HFFc6 (cell line): ENCODE measurements at places on chromosomes 5 and 9.

GRCh38 chr9:137198902-137199283 lies 1.6 kb downstream of the TPRN start:
- no peak for DNase-seq

- no peak for DNase-seq
Observed at GRCh38 chr5:54717459-54717858, 199.9 kb downstream of the SNX18 start.

- no peak for DNase-seq
Observed at GRCh38 chr5:76527685-76528161, 95.5 kb downstream of the F2RL2 start.

DNA sequence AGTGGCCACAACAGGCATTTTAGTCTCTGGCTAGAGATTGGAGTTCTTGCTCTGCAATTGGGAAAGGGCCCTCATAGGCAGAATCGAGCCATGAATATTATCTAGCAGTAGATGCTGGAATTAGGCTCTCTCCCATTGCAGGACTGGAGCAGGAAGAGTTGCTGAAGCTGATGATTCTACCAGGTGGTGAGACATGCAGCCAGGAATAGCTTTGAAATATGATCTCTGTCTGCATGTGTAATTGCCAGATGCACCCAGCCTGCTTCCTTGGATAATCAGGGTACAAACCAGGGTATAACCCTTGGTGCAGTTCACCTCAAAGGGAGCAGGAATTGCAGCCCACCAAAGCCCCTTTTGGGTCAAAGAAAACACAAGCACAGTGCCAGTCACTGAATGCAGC lies 211.4 kb upstream of the FTMT start:
- DNase-seq, result no peak

DNA sequence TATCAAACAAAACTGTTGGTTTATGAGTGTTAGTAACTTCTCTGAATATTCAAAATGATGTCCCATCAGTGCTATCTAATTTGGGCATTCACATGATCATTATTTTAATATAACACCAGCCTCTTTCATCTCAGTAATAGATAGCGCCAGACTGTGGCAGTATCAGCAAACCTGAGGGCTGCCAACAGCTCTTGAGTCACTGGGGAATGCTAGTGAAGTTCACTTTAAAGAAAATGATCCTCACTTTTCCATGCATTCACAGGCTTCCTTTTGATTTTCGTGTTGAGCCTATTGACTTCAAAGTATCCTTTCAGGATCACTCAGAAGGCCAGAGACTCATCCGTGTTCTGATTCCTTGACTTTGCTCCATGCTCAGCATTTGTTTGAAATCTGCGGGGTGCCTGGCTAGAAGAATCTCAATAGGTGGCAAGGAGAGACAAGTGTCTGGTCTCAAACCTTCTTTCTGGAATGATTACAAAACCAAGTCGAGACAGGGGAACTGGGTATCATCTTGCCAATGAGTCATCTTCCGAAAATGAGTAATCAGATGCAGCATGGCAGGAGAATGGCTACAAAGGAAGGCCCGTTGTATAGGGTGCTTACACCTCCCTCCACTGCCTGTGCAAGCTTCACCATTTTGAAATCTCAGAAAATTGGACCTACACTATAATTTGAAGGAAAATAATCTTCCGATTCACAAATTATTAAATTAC lies 509.1 kb downstream of the RASEF start:
- DNase-seq, result no peak

- DNase-seq, result no peak
Observed at GRCh38 chr9:123541411-123541810, 185.4 kb downstream of the CRB2 start.

- no peak for DNase-seq
Observed at GRCh38 chr9:95024097-95024671, 293.3 kb downstream of the FANCC start.

DNA sequence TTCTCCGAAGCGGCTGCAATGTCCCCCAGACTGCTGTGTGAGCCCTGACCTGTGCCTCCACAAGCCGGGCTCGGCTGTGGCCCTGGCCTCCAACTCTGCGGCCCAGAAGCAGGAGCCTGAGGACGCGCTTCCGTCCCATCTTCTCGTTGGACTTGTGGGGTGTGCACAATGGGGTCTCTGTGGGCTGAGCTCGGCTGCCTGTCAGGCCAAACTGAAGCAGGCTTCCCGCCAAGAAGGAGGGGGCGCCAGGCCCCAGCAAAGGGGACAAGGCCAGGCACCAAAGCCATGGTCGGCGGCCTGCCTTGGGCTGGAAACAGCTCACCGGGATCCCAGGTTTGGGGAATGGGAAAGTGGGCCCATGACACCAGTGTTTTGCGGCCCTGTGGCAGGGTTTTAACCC lies 4.1 kb downstream of the NOTCH1 start:
- DNase-seq, result no peak

- DNase-seq, result no peak
Observed at GRCh38 chr5:179238628-179238970, 106.7 kb downstream of the ADAMTS2 start.

DNA sequence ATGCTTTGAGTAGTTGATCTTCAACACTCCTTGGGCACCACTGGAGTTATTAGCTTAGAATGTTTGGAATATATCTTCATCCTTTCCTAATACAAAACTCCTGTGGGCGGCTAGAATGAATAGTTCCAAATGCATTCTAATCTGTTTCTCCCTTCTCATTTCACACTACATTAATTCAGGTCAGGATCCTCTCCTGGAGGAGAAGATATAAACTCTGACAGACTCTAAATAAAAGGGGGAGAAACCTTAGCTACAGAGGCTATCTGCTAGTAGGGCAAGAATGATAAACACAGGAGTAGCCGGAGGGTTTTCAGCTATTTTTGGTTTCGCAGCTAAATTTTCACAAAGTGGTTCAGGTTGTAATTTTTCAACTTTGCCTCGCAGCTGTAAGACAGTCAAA lies 45.2 kb upstream of the FAM240B start:
- DNase-seq, result no peak

DNA sequence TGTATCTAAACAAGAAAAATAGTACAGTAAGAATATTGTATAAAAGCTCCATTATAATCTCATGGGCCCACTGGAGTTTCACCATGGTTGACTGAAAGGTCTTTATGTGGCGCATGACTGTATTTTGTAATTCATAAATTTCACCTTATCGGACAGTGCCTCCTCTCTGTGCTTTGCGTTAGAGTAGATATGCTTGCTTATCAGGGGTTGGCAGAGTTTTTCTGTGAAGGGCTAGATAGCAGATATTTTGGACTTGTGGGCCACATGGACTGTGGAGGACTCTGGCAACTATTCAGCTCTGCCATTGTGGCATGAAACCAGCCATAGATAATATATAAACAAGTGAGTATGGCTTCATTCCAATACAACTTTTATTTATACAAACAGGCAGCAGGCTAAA lies 23.2 kb downstream of the GAPVD1 start:
- DNase-seq, result no peak

DNA sequence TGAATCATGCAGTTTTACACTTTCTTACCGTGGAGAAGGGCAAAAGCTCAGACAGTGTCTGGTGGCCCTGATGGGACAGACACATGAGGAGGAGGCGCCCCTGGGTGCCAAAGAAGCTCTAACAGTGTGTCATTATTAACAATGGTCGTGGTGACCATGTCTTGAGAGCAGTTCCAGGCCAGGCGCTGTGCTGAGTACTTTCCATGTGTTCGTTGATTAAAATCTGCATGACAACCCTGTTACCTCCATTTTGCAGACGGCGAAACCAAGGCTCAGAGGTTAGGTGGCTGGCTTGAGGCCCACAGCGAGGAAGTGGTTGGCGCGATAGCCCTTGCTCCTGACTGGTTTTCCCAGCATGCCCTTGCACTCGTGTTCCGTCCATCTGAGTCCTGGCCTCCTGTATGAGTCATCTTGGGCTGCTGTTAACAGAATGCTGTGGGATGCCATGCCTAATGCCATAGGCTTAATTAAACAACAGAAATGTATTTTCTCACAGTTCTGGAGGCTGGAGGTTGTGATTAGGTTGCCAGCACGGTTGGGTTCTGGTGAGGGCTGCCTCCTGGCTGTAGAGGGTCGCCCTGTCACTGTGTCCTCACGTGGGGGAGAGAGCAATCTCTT lies 92.0 kb downstream of the AMBP start:
- peak; percentile 12 for DNase-seq

- no peak for DNase-seq
Observed at GRCh38 chr5:53893626-53894025, 333.2 kb downstream of the NDUFS4 start.

- no peak for DNase-seq
Observed at GRCh38 chr5:179608131-179608581, 15.3 kb downstream of the HNRNPH1 start.

DNA sequence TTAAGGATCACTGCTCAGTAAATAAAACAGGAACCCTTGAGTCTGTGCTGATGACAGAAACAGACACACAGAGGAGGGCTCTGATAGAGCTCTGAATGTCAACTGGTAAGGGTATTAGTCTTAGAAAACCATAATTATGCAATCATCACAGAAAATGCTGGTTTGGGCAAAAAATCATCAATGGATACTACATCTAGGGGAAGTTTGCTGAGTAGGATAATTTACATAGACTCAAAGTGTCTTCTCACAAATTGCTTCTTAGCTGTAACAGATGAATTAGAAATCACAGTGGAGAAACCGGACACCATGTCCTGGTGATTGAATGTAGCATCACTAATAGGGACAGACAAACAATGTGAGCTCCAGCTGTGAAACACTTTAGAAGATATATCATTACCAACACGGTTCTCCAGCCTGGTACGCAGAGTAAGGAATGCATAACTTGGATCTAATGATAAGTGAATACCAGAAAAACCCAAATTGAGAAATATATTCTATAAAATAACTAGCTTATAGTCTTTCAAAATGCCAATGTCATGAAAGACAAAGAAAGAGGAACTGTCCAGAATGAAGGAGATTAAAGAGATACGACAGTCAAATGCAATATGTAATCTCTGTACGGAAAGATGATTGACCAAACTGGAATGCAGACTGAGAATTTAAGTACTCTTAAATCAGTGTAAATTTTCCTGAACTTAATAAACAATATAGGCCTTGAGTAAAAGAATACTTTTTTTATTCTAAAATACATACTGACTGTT lies 17.3 kb downstream of the CHD1 start:
- no peak for DNase-seq

DNA sequence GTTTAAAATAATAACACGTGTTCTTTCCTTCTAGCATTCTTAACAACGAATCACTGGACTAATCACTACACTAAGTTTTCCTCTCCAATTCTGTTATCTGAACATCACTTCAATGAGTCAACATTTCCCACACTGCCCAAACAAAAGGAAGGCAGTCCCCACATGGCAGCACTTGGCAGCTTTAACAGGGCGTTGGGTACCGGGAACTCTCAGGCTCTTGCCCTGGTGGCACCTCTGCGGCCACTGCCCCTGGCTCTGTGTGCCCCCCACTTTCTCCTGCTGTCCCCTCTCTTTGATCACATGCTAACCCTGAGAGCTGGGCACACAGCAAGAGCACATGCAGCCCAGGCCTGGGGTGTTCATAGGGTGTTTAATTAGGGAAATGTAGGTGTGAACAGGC lies 15.7 kb downstream of the SLC6A3 start:
- DNase-seq, result no peak

- DNase-seq, result no peak
Observed at GRCh38 chr5:145124806-145125205, 710.3 kb downstream of the PRELID2 start.

GRCh38 chr5:135356522-135357318 lies 42.3 kb downstream of the MACROH2A1 start:
- DNase-seq, result peak; percentile 78

- DNase-seq, result no peak
Observed at GRCh38 chr5:6397536-6398269, 19.4 kb upstream of the MED10 start.

- no peak for DNase-seq
Observed at GRCh38 chr9:90449213-90449925, 193.3 kb downstream of the DIRAS2 start.

DNA sequence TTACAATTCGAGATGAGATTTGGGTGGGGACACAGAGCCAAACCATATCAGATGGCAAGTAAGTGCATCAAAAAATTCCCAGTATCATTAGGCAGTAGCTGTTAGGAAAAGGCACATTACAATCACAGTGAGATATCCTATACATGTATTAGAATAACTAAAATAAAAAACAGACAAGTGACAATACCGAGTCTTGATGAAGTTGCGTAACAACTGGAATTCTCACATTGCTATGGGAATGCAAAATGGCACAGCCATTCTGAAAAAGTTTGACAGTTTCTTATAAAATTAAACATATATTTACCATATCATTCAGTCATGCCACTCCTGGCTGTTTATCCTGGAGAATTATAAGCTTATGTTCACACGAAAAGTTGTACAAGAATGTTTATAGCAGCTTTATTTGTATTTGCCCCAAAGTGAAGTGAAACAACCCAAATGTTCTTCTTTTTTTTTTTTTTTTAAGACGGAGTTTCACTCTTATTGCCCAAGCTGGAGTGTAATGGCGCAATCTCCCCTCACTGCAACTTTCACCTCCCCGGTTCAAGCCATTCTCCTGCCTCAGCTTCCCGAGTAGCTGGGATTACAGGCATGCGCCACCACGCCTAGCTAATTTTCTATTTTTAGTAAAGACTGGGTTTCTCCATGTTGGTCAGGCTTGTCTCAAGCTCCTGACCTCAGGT lies 93.1 kb upstream of the TLE1 start:
- DNase-seq, result no peak

DNA sequence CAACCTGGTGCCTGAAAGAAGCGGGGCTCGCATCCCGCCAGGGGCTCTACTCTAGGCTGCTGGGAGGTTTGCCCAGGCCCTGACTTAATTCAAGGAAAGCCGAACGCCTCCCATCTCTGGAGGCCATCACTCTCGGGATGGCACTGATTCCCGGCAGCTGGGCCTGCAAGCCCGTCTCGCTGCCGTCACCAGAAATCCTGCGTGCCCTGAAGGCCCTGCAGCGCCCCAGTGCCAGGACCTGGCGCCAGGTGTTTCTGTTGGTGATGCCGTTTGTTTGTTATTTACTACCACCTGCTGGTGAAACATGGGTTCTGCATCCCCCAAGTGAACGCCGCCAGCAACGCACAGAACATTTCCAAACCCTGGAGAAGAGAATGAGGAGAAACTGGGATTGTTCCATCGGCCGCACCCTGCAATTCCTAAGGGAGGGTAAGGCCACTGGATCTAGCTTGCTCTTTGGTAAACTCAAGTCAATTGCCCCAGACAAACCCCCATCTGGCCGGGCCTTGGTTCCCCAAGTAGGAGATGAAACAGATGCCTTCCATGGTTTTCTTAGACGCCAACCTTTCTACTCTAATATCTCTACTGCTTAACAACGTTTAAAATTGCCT lies 77.9 kb downstream of the AK8 start:
- peak; percentile 72 for DNase-seq

GRCh38 chr9:86645303-86645702 lies 291.1 kb upstream of the TUT7 start:
- DNase-seq, result no peak

DNA sequence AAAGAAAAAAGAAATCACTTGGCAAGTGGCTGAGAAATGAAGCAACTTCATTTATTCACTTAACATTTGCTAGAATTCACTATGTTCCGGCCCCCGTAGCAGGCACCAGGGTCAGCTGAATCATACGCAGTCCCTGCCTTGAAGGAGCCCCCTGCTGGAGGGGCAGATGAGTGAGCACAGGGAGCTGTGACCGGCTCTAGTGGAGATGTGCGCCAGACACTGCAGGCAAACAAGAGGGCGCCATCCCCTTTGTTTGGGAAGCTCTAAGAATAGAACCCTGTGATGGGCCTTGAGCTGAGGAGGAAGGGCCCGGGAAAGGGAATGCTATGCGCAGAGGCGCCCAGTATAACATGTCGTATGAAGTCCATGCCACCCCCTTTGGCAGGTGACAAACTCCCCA lies 20.2 kb upstream of the RPL26L1 start:
- DNase-seq, result peak; percentile 58
